ENCODE measurements at places on chromosomes 1 and 21.
A peak's percentile ranks its signal among the peaks of the same experiment; 100 is the strongest.

GRCh38 chr1:196056966-196057365, 551.3 kb downstream of the KCNT2 start:
- DNase-seq, result no peak

DNA sequence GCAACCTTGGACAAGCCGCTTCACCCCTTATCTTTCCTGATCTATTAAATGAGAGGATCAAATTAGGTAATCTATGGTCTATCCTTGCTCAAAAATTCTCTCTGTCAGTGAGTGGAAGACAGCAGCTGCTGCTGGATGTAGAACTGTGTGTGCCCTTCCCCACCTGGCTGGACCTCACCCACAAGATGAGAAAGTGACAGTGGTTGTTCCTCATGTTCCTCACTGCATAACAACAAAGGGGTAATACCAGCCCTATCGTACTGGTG, 16.9 kb downstream of the SSR2 start:
- no peak for DNase-seq

GRCh38 chr21:45465611-45466329, 60.8 kb downstream of the COL18A1 start:
- DNase-seq, result no peak

DNA sequence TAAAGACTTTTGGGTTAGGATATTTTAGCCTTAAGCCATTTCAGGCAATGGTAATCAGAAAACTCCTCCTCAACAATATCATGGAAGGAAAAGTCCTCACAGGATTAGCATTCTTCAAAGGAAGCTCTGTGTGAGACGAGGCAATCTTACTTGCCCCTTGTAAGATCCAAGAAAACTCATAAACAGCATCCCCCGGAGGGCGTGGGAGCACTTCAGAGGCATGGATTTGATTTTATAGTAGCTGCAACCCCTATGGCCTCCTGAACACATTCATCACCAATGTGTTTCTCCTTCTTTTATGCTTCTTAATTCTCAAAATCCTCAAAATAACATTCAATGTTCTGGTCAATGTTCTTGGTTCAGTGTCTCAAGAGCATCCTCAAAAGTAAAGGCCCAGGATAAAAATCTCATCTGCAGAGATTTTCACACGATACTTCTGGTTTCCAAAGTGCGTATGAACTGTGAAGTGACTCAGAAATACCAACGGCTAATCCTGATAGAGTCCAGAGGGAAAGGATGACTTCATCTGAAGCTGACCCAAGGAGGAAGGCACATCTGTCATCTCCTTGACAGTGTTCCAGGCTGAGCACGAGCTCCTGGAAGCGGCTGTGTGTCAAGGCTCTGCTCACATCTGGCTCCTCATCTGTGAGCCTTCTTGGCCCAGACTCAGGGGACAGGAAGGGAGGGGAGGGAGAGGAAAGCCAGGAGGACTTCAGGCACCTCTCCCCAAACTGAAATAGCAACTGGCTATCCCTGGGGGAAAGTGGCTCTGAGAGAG, 49.3 kb upstream of the PSEN2 start:
- DNase-seq, result peak; percentile 95

DNA sequence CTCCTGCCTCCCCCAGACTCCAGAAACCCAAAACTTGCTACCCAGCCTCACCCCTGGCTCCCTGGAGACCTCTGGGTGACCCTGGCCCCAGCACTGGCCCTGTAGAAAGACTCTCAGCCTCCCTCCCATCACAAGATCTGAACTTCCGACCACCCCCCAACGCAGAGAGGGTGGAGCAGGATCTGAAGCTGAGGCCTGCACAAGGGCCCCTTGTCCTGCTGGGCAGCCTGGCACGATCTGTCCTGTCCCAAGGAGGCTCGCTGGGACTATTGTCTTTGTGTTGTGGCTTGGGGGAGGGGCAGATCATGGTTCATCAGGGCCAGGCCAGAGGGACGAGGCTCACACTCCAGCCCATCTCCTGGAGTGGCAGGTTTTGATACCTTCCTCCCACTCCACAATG, 20.0 kb downstream of the PHLDA3 start:
- DNase-seq, result no peak

DNA sequence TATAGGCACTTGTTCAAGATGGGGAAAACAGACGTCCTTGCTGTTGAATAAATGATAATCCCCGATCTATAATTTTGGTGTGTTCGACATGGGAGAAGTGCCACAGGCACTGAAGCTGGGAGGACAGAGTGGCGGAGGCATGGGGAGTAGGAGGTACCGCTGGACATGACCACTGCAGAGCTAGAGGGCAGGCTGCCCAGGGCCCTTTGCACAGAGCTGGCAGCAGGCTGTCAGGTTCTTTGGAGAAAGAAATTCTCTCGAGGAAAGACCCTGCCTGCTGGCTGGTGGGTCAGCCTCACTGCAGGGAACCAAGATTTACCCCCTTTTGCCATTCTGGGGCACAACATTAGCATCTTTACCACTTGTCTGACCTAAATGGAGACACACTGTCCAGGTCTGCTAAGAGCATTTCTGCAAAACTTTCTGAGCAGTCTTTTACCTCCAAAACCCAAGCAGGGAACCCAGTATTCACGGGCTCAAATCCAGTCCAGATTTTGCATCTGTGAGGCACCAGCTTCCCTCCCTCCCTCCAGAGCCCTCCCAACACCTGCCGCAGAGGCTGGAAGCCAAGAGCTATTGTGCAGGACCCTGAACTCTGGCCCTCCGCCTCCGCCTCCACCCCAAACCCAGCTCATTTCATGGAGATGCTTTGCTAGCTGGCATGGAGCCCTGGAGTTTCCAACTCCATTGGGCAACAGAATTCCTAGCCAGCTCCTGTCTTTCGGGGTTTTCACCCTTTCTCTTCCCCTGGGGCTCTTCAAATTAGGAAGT, 142.3 kb downstream of the PLXNA2 start:
- DNase-seq, result peak; percentile 61

DNA sequence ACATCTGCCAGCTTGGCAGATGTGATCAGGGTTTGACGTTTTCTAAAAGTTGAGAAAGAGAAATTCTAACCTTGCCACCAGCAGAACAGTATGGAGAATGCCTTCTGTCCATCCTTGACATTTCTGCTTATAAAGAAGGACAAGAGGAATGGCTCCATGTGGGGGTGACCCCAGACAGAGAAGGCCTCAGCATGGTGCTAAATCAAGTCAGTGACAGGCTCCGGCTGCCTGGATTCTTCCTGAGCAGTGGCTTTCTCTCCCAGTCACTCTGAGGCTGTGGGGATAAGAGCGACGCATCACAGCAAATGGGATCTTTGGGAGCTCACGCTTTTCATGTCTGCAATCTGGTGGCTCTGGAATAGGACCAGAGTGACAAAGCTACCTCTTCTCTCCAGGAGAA, 640.2 kb upstream of the CAMK1G start:
- DNase-seq, result no peak

DNA sequence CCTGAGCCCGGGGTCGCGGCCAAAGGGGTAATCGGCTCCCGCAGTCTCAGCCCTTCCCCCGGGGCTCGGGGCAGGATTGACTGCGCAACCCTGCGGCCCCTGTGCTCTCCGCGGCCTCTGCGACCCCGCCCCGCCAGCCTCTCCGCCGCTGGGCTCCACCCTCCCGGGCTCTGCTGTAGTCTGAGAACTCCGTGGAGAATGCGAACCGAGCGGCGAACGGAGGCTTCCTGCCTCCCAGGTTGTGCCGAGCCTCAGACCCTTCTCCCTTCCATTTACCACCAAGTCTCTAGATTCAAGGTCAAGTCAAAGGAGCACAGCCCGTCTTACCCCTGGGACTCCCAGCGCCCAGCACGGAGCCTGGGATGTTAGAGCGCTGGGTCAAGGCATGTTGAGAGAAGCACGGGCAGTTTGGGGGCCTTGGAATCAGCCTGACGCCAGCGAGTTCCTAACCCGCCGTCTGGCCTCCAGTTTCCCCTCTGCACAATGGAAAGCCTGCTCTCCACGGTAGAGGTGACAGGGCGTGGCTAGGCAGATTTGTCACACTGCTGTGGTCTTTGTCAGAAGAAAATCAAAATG, 3.0 kb downstream of the ATP2B4 start:
- peak; percentile 66 for DNase-seq

DNA sequence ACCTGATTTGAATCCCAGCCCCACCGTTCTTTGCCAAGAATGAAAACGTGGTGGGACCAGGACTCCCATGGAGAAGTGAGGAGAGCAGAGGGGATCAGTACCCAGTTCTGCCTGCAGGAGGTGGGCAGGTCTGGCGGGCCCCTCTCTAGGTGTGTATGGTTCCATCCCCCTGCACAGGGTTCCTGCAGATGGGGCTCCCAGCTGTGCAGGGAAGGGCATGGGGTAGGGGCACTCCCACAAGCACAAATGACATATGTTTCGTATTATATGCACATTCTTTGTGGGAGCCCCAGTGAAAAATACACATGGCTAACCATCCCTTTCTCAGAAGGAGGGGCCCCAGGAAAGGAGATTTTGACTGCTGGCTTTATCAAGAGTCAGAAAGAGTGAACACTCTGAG, 144.6 kb downstream of the PLPP3 start:
- no peak for DNase-seq

GRCh38 chr1:91303165-91303564, 101.5 kb downstream of the HFM1 start:
- DNase-seq, result no peak

- peak; percentile 73 for DNase-seq
These were observed 5.1 kb downstream of the TMEM201 start for GRCh38 chr1:9593492-9594465.

GRCh38 chr1:61241973-61242381, 159.6 kb downstream of the NFIA start:
- no peak for DNase-seq

GRCh38 chr1:234479310-234479559, 256 bp upstream of the TARBP1 start:
- DNase-seq, result no peak

All from hindlimb muscle (tissue), 1 donor.